Motor neuron (in vitro differentiated cells): ENCODE measurements at places on chromosomes 12 and 14. TPM values are rescaled to one million over a fixed set of nuclear protein-coding genes. Genes with fewer than 3 reads are reported as not detected.

The CLEC14A gene
- not detected in 2 replicates for total RNA-seq

The SALL2 gene
- total RNA-seq = 54.3 and 63.1 TPM in 2 replicates

The RTN1 gene
- total RNA-seq = 0.46 and 2.2 TPM in 2 replicates

The GPR84 gene
- total RNA-seq = 0.20 and 0.22 TPM in 2 replicates

The KRT85 gene
- 0.19 TPM in 1 of 2 replicates, not detected in the other for total RNA-seq

The SPATS2 gene
- total RNA-seq = 21.4 and 25.5 TPM in 2 replicates

The ADCY6 gene
- 38.1 and 43.6 TPM in 2 replicates for total RNA-seq

The MMP17 gene
- total RNA-seq = 8.7 and 16.5 TPM in 2 replicates
